CD14-positive monocyte (primary cell): ENCODE measurements at places on chromosomes 13 and 19. TPM values are rescaled to one million over a fixed set of nuclear protein-coding genes. Genes with fewer than 3 reads are reported as not detected.

- no peak for DNase-seq
These were observed 393.8 kb downstream of the SLITRK6 start for GRCh38 chr13:85405316-85405897.

DNA sequence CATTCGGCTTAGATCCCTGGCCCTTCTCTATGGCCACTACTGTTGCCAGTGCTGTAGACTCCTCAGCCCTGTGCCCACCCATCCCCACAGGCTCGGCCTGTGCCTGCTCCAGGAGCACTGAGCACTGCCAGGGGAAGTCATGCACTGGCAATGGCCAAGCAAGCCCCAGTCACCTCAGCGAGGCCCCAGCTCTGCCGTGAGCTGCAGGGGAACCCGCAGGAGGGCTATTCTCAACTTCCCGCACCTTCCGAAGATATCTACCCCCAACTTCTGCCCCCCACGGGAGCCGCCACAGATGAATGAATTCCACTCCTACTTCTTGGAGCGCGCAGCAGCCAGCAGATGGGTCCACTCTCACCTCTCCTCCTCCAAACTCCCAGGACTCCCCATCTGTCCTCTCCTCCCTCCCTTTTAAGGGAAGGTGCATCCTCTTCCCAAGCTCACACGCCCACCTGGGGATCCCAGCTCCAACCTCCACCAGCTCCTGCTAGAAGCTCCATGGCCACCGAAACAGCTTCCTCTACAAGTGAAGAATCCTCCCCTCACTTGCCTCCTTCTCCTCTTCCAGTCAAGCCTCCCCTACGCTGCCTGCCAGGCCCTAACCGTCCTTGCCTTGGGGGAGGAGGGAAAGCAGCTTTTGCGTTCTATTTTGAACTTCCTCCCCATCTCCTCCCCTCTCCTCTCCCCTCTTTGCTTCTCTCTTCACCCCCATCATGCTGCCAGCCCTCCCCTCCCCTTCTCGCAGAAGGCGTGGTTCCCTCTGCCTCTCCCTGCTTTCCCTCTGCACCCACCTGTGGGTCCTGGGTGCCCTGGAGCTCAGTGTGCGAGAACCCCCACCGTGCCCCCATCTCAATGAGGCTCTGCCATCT is 52.2 kb downstream of the PEPD start:
- DNase-seq: no peak

DNA sequence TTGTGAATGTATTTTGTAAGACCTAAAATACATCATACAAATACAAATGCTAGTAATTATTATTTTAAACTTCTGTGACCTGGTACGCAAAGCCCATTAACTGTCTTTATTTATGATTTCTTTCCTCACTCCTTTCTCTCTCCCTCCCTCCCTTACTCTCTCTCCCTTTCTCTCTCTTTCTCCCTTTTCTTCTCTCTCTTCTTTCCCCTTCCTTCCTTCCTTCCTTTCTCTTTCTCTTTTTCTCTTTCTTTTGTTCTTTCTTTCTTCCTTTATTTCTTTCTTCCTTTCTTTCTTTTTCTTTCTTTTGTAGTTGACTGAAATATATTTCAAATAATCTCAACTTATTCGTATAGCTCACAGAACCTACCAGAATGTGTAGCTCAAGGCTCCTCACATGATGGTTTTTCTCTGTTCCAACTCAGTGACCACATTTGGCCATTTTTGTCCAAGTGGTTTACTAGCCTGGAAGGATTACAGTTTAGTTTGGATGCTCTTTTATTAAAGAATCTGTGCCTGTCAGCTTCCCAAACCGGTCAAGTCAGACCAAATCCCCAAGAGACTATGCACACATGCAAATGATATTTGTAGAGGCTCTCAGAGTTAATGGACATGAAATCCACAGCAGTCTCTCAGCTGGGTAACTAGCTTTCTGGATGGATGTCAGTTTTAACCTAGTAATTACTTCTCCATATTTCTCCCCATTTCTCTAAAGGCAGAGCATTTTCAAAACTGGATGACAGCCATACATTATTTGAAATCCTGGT is 71.7 kb downstream of the POSTN start:
- no peak for DNase-seq

DNA sequence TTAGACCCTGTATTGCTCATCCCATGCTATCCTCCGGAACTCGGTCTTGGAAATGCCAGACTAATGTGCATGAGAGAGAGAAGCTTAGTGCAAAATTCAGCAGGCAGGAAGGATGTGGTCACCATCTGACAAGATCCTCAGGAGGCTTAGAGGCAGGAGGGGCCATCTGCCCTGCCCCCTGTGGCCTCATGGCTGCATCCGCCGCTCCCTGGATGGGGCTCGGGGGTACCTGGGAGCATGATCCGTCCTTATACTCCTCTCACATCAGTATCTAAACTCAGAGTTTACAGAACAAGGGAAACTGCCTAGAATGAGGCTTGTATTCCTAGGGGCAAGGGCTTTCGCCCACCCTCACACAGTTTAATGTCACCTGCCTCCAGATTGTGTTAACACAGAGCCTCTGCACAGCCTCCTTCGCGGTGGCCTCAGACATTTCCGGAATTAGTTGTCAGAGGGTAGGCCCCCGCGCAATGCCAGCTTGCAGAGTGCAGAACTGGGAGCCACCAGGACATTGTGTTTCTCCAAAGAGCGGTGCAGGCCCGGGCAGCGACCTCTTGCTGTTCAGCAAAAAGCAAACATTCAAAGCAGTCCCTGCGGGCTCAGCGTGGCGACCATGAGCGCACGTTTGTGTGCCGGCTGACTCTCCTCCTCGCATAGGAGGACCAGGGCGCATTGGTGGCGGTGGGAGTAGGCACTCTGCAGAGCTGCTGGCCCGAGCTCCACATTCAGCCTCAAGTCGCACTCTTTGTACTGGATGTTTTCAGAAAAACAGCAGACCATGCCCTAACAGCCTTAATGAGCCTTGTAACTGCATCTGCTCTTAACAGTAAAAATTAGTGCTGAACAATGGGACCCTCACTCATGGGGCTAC is 39.1 kb downstream of the GPR12 start:
- no peak for DNase-seq

GRCh38 chr13:114311908-114312307 is 2.4 kb upstream of the CHAMP1 start:
- DNase-seq: no peak

The KLK4 gene
- polyA plus RNA-seq: not detected

The ZNF266 gene
- polyA plus RNA-seq: 5.1 TPM

The SLC27A1 gene
- 27.6 TPM for polyA plus RNA-seq
